ENCODE measurements at places on chromosomes 12 and 14. TPM values are rescaled to one million over a fixed set of nuclear protein-coding genes. Genes with fewer than 3 reads are reported as not detected.

- peaks cover 78% of the 10 kb centered on the region for H3K36me3 ChIP-seq
- no peak for DNase-seq
- no peak overlapping the region for H3K27ac ChIP-seq
- H3K4me3 ChIP-seq: no peak overlapping the region
- H3K4me1 ChIP-seq: peaks cover 12% of the 10 kb centered on the region
These were observed 78.2 kb upstream of the CFL2 start for GRCh38 chr14:34792598-34792997.

- H3K4me3 ChIP-seq: no peak overlapping the region
- H3K4me1 ChIP-seq: no peaks in the 10 kb centered on the region
- DNase-seq: no peak
- no peaks in the 10 kb centered on the region for H3K36me3 ChIP-seq
These were observed 98.2 kb downstream of the DICER1 start for GRCh38 chr14:95059126-95059525.

- H3K27me3 ChIP-seq: no peaks in the 10 kb centered on the region
- no peaks in the 10 kb centered on the region for H3K4me1 ChIP-seq
- no peaks in the 10 kb centered on the region for H3K36me3 ChIP-seq
- H3K4me3 ChIP-seq: no peak overlapping the region
- H3K27ac ChIP-seq: no peak overlapping the region
These were observed 155.6 kb downstream of the CAND1 start for GRCh38 chr12:67424784-67425183.

DNA sequence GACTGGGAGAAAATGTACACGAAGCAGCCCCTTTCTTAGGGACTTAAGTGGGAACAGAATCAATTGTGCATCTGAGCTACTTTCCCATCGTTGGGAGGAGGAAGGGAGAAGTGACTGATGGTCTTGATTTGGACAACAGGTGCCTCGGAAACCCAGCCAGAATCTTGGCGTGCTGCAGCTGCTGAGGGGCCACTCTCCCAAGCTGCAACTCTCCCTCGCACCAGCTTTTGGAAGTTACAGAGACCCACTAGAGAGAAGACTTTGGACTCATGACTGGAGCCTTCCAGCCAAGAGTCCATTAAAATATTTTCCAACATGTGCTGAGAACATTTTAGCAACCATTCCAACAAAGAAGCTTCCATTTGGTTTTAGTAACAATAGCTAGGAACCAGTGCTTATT lies 52.3 kb downstream of the GNS start:
- H3K27ac ChIP-seq: no peak overlapping the region
- no peak for DNase-seq
- H3K4me3 ChIP-seq: no peak overlapping the region
- no peaks in the 10 kb centered on the region for H3K4me1 ChIP-seq

MGP gene
- 33.7 TPM for total RNA-seq
